Left kidney (tissue), 8 donors: ENCODE measurements at places on chromosomes 16 and 17. TPM values are rescaled to one million over a fixed set of nuclear protein-coding genes. Genes with fewer than 3 reads are reported as not detected.

Gene AGRP
- polyA plus RNA-seq, result 0.18 TPM

DNA sequence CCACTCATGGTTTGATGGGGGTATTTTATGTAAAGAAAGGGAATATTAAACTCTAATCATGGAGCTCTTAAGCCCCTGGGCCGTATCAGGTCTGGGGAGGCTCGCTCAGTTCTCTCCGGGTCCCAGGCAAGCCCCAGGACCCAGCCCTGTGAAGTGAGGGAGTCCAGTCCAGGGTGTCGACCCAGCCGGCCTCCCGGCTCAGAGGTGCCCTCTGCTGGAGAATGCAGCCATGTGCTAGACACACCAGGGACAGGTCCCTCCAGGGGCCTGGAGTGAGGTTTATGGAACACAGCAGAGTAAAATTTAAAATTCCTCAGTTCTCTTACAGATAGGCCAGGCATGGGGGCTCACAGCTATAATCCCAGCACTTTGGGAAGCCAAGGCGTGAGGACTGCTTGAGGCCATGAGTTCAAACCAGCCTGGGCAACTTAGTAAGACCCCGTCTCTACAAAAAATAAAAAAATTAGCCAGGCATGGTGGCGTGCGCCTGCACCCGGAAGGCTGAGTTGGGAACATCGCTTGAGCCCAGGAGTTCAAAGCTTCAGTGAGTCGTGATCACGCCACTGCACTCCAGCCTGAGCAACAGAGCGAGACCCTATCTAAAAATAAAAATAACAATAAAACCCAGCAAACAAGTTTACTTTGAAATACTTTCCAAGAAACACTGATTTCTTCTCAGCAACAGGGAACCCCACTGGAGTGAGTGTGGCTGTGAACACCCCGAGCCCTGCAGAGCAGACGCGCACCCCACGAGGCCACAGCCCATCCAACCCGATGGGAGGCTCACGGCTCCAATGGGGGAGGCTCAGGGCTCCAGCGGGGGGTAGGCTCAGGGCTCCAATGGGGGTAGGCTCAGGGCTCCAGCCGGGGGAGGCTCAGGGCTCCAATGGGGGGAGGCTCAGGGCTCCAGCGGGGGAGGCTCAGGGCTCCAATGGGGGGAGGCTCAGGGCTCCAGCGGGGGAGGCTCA, 72.2 kb downstream of the ZNF778 start:
- DNase-seq, result peak; percentile 57

DNA sequence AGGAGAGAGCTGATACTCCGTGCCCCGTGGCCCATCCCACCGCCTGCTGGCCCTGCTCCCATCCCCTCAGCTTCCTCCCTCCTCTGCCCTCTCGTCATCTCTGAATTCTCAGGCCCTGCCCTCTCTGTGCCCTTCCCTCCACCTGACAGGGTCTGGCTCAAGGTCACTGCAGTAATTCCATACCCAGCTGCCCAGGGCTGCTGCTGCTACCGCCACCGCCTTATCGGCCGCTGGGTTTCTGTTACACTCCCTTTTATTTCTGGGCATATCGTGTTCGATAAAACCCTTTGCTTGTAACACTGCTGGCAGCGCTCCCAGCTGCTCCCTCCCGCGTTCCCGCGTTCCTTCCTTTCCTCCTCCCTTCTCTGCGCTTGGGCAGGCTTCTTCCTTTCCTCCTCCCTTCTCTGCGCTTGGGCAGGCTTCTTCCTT, 1.2 kb downstream of the EPN3 start:
- no peak for DNase-seq

Gene ABCC11
- polyA plus RNA-seq, result 0.20 TPM

- DNase-seq, result peak; percentile 46
Observed at GRCh38 chr16:58709333-58709732, 24.8 kb upstream of the SLC38A7 start.

Gene KRT20
- polyA plus RNA-seq, result 0.33 TPM

- DNase-seq, result no peak
Observed at GRCh38 chr16:79177018-79177417, 423.5 kb downstream of the MAF start.

- DNase-seq, result peak; percentile 38
Observed at GRCh38 chr17:34571428-34572130, 7.8 kb upstream of the TMEM132E start.

- no peak for DNase-seq
Observed at GRCh38 chr17:79525793-79526677, 84.8 kb downstream of the RBFOX3 start.

DNA sequence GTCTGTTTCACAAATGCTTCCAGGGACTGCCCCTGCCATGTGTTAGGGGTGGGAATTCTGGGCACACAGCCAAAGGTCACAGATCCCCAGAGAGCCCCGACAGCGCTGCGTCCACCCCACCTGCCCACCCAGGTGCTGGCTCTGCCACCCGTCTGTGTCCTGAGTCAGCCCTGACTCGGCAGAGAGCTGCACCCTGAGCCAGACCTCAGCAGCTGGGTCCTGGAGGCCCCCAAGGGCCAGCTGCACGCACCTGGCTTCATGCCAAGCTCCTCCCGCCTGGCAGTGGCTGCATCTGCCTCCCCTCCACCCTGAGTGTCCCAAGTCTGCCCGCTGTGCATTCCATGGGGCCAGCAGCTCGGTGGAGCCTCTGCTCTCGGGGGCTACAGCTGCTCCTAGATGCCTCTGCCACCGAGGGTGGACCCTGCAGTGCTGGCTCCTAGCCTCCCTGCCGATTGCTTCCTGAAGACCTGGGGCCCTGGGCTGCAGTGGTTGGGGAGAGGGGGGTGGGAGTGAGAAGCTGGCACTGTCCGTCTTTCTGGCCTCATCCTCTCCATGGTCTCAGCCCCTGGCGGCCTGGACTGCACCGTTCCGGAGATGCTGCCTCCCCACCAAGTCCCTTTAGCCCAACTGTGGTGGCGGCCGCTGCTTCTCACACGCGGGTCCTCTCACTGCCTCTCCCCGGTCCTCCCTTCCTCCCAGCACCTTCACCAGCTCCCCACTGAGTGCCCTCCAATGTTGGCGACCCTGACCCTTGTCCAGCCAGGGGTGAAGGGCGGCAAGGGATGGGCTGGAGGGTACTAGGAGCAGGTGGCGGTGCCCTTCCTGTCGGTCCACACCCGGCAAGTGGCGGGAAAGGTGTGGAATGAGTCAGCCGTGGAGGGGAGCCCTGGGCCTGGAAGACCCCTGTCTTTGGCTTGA, 3.0 kb downstream of the SECTM1 start:
- DNase-seq, result no peak

Gene TBC1D26
- polyA plus RNA-seq, result 0.67 TPM

GRCh38 chr16:56387396-56387795, 37.9 kb downstream of the AMFR start:
- DNase-seq, result no peak

Gene KCNH6
- 2.2 TPM for polyA plus RNA-seq

GRCh38 chr17:78289802-78290363, 58.5 kb downstream of the TMEM235 start:
- peak; percentile 88 for DNase-seq

- DNase-seq, result no peak
Observed at GRCh38 chr16:80208015-80208414, 332.8 kb upstream of the DYNLRB2 start.

- no peak for DNase-seq
Observed at GRCh38 chr16:79320956-79321355, 279.6 kb downstream of the MAF start.

Gene VPS9D1
- polyA plus RNA-seq, result 12.6 TPM

Gene DNAI2
- 0.12 TPM for polyA plus RNA-seq

DNA sequence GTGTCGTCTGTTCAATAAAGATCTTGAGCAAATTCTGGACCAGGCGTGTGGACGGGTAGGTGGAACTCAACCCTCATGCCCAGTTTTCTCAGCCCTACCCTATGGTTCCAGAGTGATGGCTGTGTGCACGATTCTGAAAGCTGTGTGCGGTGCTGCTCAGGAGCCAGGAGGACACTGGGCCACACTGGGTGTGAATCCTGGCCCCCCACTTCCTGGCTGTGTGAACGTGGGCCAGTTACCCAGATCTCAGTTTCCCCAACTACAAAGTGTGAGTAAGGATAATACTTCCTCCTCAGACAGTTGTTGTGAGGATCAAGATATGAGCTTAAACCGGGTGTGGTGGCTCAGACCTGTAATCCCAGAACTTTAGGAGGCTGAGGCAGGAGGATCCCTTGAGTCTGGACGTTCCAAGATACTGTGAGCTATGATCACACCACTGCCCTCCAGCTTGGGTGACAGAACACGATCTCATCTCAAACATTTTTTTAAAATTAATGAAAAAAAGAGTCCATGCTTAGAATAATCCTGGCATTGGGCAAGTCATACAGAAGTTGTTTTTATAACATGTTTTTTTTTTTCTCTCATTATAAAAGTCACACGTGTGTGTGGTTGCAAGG, 14.7 kb upstream of the MPRIP start:
- no peak for DNase-seq

DNA sequence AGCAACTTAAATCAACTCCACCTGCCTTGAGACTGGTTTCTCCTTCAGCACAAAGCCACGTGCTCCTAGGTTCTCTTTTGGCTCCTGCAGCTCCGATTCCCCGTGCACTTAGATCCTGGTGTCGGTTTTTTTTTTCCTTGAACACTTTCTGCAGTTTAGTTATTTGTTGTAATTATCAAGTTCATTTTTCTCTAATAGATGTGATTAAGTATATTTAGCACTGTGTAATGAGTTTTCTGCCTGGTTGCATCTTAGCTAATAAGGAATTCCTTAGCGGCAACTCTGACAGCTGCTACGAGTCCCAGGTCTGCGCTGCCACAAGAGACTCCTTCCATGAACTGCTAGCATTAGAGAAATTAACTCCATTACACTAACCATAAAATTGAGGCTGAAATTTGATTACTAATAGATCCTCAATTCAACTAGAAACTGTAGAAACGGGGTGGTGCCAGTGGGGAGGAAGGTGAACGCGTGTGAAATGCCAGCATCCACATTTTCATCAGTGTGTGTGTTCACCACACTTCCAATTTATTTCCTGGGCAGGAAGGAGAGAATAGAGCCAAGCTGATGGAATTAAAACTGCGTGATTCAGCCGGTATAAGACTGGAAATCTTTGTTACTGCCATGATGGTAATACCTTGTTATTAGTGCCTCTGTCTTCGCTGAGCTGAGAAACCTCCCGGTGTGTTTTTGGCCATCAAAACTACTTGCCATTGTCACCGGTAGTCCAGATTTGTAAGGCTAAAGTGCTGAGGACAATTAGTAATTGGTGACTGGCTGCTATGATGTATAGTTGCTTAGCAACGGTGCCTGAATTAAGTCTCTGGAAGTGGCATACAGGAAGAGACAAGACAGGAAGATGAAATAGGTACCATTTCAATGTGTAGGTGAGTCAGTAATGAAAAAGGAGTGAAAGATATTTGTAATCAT, 232.4 kb downstream of the IRX3 start:
- DNase-seq, result no peak

Gene TP53TG3C
- not detected for polyA plus RNA-seq

Gene HIGD1B
- polyA plus RNA-seq, result 1.4 TPM

Gene RASD1
- polyA plus RNA-seq, result 0.73 TPM

Gene ABCA6
- 4.8 TPM for polyA plus RNA-seq

Gene PTGES3L
- 2.4 TPM for polyA plus RNA-seq

DNA sequence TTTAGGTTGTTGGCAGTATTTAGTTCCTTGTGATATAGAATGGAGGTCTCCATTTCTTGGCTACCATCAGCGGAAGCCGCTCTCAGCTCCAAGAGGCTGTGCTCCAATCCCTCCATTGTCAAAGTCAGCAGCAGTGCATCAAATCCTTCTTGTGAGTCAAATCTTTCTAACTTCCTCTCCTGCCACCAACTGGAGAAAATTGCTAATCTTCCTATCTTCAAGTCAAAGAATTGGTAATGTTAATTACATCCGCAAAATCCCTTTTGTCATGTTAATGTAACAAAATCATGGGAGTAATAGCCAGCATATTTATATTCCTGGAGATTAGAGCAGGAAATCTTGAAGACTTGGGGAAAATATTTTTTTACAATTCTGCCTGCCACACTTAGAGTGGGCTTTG, 436.4 kb upstream of the DYNLRB2 start:
- no peak for DNase-seq

GRCh38 chr17:66445229-66445628, 142.8 kb downstream of the PRKCA start:
- DNase-seq, result no peak

DNA sequence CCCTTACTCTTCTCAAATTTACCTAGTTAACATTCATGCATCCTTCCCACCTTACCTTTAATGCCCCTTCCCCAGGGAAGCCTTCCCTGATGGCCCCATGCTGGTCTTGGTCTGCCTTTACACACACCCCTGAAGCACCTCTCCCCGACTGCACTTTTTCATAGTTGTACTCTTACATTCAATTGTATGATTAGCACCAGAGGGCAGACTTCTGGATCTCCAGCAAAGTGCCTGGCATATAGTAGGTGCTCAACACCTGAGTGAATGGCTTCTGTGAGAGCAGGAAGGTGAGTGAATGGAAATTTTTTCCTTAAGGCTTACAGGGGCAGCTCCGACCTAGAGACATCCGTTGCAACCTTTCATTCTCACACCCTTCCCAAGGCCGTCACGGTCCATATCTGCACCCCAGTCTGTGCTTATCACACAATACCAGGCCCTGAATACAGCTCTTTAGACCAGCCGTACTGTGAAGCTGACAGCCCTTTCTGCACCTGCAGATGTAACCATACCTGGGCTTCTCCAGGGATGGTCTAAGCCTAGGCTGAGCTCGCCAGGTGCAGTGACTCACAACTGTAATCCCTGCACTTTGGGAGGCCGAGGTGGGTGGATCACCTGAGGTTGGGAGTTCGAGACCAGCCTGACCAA, 4.4 kb downstream of the PGAP3 start:
- DNase-seq, result no peak

DNA sequence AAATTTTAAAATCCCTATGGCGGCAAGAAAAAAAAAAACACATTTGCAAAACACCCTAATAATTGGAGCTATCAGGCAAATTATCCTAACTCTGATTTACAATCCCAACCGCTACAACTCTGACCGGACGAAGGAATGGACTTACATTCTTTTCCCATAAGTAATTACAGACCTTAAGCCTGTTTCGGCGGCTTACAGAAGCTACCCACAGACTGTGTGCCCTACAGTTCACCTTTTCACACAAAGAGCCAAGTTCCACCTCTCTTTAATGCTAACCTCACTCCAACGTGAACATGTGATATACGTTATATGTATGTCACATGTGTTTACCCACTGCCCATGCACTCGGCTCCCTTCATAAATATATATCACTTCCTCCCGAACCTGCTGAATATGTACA, 8.7 kb upstream of the MEAK7 start:
- DNase-seq, result no peak
